HFFc6 (cell line): ENCODE measurements at places on chromosomes 1 and 21.

DNA sequence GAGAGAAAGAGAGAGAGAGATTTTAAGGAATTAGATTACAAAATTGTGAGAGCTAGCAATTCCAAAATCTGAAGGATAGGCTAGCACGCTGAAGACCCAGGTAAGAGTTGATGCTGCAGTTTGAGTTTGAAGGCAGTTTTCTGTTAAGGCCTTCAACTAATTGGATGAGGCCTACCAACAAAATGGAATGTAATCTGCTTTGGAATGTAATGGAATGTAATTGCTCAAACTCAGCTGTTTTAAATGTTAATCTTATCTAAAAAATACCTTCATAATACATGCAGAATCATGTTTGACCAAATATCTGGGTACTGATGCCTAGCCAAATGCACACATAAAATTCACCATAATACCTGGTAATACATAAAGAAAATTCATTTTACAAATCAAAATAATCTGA, 976.1 kb downstream of the LTN1 start:
- no peak for DNase-seq

- no peak for DNase-seq
These were observed at the start of gene NR0B2 for GRCh38 chr1:26913754-26914619. TSS of gene NR0B2 (minus strand) at chr1:26913975. CDS start at chr1:26913940, 35 bp downstream.

GRCh38 chr1:214537219-214537618, 14.2 kb downstream of the PTPN14 start:
- no peak for DNase-seq

DNA sequence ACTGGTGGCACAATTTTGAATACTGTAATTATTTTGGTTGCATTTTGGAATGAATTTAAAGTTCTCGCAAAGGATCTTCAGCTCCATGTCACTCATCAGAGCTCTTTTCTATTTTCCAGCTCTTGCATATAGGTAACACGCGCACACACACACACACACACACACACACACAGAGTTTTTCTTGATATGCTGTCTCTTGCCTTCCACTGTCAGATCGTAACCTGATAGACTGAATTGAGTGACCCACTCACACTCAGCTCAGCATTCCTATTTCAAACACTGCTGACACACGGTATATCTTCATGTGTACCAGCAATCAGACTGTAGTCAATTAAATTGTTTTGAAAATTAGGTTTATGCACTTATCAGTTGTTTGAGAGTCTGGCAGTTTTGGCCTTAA, 214.1 kb downstream of the PBX1 start:
- no peak for DNase-seq

DNA sequence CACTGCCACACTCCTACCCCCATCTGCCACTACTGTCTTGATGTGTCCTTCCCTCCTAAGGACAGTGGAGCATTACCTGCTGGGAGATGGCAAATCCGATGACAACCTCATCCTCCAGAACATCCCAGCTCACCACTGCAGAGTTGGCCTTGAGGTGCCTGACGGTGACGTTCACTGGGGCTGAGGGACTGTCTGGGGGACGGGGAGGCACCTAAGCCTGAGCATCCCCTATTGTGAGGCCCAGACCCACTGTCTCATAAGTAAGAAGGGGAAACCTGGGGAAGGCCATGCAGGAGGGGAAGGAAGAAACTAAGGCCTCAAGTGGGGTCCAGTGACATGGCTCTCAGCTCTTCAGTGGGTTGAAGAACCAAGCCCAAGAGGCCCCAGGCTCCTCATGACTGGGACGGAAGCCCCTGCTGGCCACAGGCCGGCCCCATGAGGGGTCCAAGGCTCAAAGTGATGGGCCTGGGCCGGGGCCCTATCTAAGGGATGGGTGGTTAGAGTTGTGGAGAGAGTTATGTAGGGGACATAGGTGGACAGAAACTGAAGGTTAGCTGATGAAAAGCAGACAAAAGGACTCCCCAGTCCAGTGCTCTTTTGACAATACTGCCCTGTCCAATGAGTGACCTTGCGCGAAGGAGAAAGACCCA, 1.8 kb downstream of the FNDC5 start:
- no peak for DNase-seq

DNA sequence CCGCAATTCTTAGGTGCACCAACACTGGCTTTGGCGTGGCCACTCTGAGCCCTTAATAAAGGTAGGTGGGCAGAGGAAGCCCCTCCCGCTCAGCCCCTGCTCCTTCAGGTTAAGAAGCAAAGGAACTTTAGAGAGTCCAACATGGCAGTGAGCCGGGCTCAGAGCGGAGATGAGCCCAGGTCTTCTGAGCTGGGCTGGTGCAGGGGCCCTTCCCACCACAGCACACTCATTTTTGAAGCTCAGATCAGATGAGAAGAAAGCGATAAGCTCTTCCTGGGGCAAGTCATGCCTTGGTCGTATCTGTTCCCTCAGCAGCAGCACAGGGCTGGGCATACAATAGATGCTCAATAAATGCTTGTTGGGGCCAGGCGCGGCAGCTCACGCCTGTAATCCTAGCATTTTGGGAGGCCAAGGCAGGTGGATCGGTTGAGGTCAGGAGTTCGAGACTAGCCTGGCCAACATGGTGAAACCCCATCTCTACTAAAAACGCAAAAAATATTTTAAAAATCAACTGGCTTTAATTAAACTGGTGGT, 51.1 kb upstream of the TARDBP start:
- DNase-seq: no peak

DNA sequence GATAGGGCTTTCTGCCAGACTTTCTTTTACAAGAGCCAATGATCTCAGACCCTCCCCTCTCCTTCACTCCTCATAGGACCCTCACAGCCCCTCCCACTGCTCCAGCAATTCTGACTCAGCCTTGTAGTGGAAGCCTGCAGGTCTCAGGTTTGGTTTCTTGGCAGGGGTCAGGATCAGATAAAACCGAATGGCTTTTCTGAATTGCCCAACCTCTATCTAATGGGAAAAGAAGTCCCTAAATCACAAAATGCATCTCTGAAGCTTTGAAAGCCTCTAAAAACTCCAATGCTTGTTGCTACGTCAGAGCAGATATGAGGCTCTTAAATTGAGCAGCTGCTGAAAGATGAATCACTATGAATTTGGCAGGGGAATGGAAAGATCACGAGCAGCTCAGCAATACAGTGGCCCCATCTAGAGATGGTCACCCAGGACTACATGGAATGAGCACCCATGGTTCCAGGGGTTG, 74.5 kb downstream of the NID1 start:
- DNase-seq: peak; percentile 98

GRCh38 chr1:216222288-216222687, 201.0 kb downstream of the USH2A start:
- DNase-seq: peak; percentile 51

DNA sequence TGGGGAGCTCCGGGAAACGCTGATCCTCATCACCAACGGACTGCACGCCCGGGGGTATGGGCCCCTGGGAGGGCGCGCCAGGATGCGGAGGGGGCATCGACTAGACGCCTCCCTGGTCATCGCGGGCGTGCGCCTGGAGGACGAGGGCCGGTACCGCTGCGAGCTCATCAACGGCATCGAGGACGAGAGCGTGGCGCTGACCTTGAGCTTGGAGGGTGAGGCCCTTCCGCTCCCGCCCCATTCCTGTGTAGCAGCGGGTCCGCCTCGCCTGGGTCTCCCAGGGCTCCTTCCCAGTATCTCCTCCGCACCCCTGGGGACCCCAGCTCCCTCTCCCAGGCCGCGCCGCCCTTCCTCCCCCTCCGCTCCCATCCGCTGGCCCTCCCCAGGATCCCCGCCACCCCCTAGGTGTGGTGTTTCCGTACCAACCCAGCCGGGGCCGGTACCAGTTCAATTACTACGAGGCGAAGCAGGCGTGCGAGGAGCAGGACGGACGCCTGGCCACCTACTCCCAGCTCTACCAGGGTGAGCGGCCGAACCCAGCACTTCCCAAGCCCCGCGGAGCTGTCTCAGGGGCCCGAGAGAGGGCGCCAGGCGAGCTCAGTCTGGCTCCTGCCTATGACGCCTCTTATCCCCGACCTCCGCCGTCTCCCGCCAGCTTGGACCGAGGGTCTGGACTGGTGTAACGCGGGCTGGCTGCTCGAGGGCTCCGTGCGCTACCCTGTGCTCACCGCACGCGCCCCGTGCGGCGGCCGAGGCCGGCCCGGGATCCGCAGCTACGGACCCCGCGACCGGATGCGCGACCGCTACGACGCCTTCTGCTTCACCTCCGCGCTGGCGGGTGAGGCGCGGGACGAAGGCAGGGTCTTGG, 5.0 kb downstream of the HAPLN2 start:
- DNase-seq: no peak
